ENCODE measurements at places on chromosomes 11 and 22. TPM values are rescaled to one million over a fixed set of nuclear protein-coding genes. Genes with fewer than 3 reads are reported as not detected.

HSCB gene
- 9.3 TPM for total RNA-seq

TRIM6 gene
- 1.2 TPM for total RNA-seq

SCT gene
- total RNA-seq, result not detected

CNGA4 gene
- total RNA-seq, result not detected

UCP3 gene
- 1.1 TPM for total RNA-seq

OR51V1 gene
- not detected for total RNA-seq

IGLL1 gene
- not detected for total RNA-seq

KRTAP5-2 gene
- total RNA-seq, result not detected

PRR33 gene
- total RNA-seq, result 0.10 TPM

SULT4A1 gene
- total RNA-seq, result 0.63 TPM

GAS2L1 gene
- total RNA-seq, result 20.1 TPM

FAM83F gene
- 2.2 TPM for total RNA-seq

SCN4B gene
- total RNA-seq, result 11.3 TPM

HBB gene
- total RNA-seq, result 77.3 TPM

CRACR2B gene
- total RNA-seq, result 18.9 TPM

CEP164 gene
- 9.0 TPM for total RNA-seq

TMEM184B gene
- total RNA-seq, result 60.3 TPM

VSIG10L2 gene
- total RNA-seq, result 0.05 TPM

ADM2 gene
- 0.52 TPM for total RNA-seq

C11orf87 gene
- not detected for total RNA-seq

All from left cardiac atrium (tissue), 4 donors.